ENCODE measurements at places on chromosomes 2 and 18. TPM values are rescaled to one million over a fixed set of nuclear protein-coding genes. Genes with fewer than 3 reads are reported as not detected.

The CRYGC gene
- not detected for total RNA-seq

The ITM2C gene
- 25.6 TPM for total RNA-seq

DNA sequence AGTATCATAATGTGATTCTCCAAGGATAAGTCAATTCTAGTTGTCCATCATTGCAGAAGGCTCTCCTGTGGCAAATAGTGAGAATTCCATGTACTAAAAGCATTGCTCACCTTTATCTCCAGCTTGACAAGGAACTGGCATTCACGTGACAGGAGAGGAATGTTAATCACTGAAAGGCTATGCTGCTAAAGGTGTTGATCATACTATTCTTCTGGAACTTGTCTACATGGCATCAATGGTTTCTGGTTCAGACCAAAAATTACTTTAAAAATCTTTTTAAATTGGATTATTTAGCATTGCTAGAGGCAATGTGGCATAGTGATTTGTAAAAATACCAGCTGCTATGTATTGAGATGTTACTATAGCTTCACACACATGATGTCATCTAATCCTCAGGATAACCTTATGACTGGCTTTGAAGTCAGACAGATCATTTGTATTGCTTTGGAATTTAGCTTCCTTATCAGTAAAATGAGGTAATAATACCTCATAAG, 414.4 kb downstream of the MTX2 start:
- H3K27ac ChIP-seq: no peak overlapping the region
- H3K27me3 ChIP-seq: no peaks in the 10 kb centered on the region
- peaks cover 15% of the 10 kb centered on the region for H3K4me1 ChIP-seq
- DNase-seq: no peak
- no peak overlapping the region for H3K4me3 ChIP-seq

The TEKT4 gene
- total RNA-seq: not detected

The OXER1 gene
- 1.5 TPM for total RNA-seq

The PCGF1 gene
- 21.1 TPM for total RNA-seq

The SLC9A4 gene
- not detected for total RNA-seq

- H3K36me3 ChIP-seq: no peaks in the 10 kb centered on the region
- H3K4me1 ChIP-seq: no peaks in the 10 kb centered on the region
- DNase-seq: no peak
- H3K4me3 ChIP-seq: no peak overlapping the region
- no peaks in the 10 kb centered on the region for H3K27me3 ChIP-seq
Observed at GRCh38 chr2:30990671-30991070, 147.6 kb downstream of the GALNT14 start.

- H3K27me3 ChIP-seq: no peaks in the 10 kb centered on the region
- no peaks in the 10 kb centered on the region for H3K36me3 ChIP-seq
- peak overlapping the region; percentile 26 for H3K27ac ChIP-seq
- H3K4me1 ChIP-seq: peaks cover 91% of the 10 kb centered on the region
Observed at GRCh38 chr18:48934723-48935432, 15.9 kb downstream of the SMAD7 start.

DNA sequence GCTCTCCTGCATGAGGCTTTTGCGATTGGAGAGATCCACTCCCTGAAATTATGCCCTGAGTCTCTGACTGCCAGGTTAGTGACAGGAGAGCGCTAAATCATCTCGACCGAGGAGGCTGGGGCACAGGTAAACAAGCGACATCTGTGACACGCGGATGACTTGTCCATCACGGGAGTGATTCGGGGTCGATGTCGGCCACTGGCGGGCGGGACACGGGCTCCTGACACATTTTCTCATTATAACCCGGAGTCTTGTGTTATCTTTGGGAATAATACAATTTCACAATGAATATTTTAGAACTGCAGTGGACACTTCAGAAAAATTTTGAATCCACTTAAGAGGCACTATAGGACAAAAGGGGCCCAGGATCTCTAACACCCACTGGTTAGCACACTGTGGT, 29.5 kb upstream of the SLC35G4 start:
- H3K4me1 ChIP-seq: no peaks in the 10 kb centered on the region
- H3K27ac ChIP-seq: no peak overlapping the region
- no peak for DNase-seq
- no peaks in the 10 kb centered on the region for H3K36me3 ChIP-seq
- H3K27me3 ChIP-seq: no peaks in the 10 kb centered on the region

DNA sequence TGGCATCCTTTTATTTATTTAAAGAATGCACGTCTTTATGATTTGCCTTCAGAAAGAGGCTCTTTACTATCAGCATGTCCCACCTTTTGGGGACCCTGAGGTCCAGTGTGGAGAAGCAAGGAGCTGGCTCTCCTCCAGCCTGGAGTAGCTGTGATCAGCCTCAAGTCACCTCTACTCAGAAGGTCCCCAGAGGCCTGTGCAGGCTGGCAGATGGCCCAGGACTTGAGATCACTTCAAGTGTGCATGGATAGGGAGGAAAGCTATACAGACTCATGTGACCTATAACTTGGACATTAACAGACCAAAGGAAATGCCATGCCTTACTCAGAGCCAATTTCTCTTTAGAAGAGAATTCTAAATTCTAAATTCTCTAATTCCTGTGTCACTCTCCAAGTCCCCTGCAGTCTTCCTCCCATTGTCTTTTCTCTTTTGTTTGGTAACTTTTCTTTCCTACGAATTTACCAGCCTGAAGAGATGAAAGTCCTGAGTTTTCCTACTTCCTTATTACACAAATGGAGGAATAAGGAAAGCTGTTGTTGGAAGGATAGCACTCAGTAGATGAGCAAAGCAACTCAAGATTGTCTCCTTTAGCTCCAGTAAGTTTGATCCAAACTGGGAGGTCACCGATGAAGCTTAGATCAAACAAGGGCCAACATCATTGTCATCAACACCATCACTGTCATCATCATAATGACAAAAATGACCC, 163.9 kb downstream of the GFPT1 start:
- no peak overlapping the region for H3K4me3 ChIP-seq
- H3K4me1 ChIP-seq: peaks cover 5% of the 10 kb centered on the region
- H3K36me3 ChIP-seq: no peaks in the 10 kb centered on the region
- no peaks in the 10 kb centered on the region for H3K27me3 ChIP-seq
- DNase-seq: peak; percentile 58
- peak overlapping the region; percentile 43 for H3K27ac ChIP-seq

The SAG gene
- total RNA-seq: not detected

The GMCL1 gene
- total RNA-seq: 11.1 TPM

The SLC19A3 gene
- total RNA-seq: not detected

- no peaks in the 10 kb centered on the region for H3K27me3 ChIP-seq
- no peaks in the 10 kb centered on the region for H3K36me3 ChIP-seq
- H3K27ac ChIP-seq: no peak overlapping the region
- no peak overlapping the region for H3K4me3 ChIP-seq
Observed at GRCh38 chr2:43142921-43143438, 83.4 kb downstream of the ZFP36L2 start.

DNA sequence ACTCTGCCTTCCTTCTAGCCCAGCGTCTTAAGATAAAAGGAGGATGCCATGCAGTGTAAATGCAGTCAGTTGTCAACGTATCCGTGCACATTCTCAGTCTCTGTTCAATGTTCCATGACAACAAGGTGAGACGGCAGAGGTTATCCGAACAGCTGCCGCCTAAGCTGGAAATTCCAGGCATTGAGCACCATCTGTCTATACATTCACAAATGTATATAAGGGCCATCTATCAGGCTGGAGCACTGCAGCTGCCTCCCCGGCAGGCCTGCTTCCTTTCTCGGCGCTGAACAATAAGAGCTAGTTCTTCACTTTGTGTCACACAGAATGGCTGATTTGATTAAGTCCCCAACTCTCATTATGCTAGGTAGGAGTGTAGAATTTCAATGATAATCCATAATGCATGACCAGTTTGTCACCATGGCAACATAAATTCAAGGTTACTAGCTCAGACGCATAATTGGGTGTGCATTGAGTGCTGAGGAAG, 282.2 kb upstream of the SOX11 start:
- no peaks in the 10 kb centered on the region for H3K4me1 ChIP-seq
- no peak overlapping the region for H3K27ac ChIP-seq
- H3K36me3 ChIP-seq: no peaks in the 10 kb centered on the region
- no peak overlapping the region for H3K4me3 ChIP-seq

- H3K4me3 ChIP-seq: no peak overlapping the region
- DNase-seq: no peak
- no peaks in the 10 kb centered on the region for H3K27me3 ChIP-seq
- H3K36me3 ChIP-seq: no peaks in the 10 kb centered on the region
- no peaks in the 10 kb centered on the region for H3K4me1 ChIP-seq
- no peak overlapping the region for H3K27ac ChIP-seq
Observed at GRCh38 chr2:239846789-239847676, 178.1 kb downstream of the NDUFA10 start.

The NT5DC4 gene
- total RNA-seq: not detected

GRCh38 chr2:200575957-200576356, 9.9 kb upstream of the AOX1 start:
- no peak overlapping the region for H3K4me3 ChIP-seq
- no peaks in the 10 kb centered on the region for H3K27me3 ChIP-seq
- H3K27ac ChIP-seq: no peak overlapping the region
- no peaks in the 10 kb centered on the region for H3K4me1 ChIP-seq

The PECR gene
- 8.6 TPM for total RNA-seq

GRCh38 chr2:224410946-224411561, 9.1 kb upstream of the FAM124B start:
- H3K27me3 ChIP-seq: no peaks in the 10 kb centered on the region
- H3K4me3 ChIP-seq: no peak overlapping the region
- no peaks in the 10 kb centered on the region for H3K36me3 ChIP-seq
- no peak for DNase-seq
- no peak overlapping the region for H3K27ac ChIP-seq

- H3K27ac ChIP-seq: no peak overlapping the region
- H3K4me1 ChIP-seq: no peaks in the 10 kb centered on the region
- H3K4me3 ChIP-seq: no peak overlapping the region
- H3K27me3 ChIP-seq: no peaks in the 10 kb centered on the region
Observed at GRCh38 chr2:235384624-235385023, 109.2 kb upstream of the AGAP1 start.

Data from adrenal gland (tissue), 19 donors.